ENCODE measurements at places on chromosomes 6 and 20.

DNA sequence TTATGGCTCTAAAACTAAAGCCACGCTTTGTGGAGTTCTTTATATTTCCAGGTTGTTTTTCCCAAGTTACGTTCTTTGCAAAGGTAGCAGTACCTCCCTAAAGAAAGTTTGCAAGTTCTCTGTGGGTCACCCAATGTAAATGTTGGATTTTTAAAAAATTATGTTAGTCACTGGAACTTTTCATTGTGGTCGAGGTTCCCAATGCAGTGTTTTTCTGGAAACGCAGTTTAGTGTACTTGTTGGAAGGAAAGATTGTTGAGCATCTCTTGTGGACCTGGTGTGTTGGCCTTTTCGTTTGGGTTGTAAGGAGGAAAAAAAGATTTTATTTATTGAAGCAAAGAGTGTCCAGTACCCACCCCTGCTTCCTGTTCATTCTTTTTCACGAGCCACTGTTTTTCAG, 1.4 kb downstream of the TOP1 start:
- no peak for DNase-seq

- DNase-seq: no peak
Observed at GRCh38 chr6:80489911-80490635, 383.6 kb downstream of the BCKDHB start.

DNA sequence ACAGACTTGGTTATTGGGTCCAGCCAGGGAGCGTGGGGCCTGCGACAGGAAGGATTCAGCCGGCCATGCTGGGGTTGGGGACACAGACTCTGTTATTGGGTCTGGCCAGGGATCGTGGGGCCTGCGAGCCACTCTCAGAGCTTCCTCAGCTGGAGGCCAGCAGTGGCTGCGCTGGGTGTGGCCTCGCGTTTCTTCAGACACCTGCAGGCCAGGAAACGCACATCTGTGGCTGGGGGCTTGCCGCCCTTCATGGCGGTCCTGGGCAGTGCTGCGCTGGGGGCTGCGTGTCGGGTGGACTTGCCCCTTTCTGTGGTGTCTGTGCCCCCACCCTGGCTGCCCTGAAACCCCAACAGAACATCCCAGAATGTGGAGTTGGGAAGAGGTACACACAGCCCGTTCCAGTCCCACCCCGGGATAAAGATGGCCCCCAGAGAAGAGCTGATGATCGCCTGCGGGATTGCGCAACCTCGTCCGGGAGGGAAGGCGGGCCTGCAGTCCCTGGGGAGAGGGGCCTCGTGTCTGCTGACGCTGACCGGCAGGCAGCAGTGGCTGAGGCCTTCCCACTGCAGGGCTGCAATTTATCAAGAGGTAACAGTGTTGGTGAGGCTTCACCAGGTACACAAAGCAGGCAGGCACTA, 16.9 kb upstream of the MTG2 start:
- DNase-seq: no peak

GRCh38 chr20:52843425-52843824, 128.7 kb upstream of the TSHZ2 start:
- DNase-seq: no peak

- no peak for DNase-seq
Observed at GRCh38 chr20:22414305-22414742, 170.0 kb downstream of the FOXA2 start.
